ENCODE measurements at places on chromosomes 16 and 17.

GRCh38 chr16:72159386-72159785, 12.6 kb downstream of the PMFBP1 start:
- H3K4me1 ChIP-seq = peaks cover 17% of the 10 kb centered on the region
- DNase-seq = no peak
- peak overlapping the region; percentile 48 for H3K27ac ChIP-seq
- no peaks in the 10 kb centered on the region for H3K27me3 ChIP-seq

DNA sequence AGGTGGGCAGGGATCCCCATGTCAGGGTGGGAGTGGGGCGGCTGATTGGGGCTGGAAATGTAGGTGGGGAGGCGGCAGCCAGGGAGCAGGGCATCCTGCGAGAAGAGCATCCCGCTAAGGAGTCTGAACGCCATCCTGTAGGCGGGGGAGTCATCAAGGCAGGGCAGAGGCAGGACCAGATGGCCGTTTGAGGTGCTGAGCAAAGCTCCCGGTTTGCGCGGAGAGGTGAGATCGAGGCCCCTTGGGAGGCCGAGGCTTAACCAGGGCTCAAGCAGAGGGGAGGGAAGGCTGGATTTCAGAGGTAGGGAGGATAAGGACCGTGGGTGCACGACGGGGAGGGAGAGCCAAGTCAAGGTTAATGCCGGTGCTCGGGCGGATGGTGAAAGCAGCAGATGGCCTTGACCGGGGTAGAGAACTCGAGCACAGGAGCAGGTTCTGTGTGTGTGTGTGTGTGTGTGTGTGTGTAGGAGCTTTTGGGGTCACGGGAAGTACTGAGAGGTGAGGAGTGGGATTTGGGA, 472 bp upstream of the NME2 start:
- H3K4me1 ChIP-seq = peaks cover 16% of the 10 kb centered on the region
- peak; percentile 45 for DNase-seq
- H3K4me3 ChIP-seq = peak overlapping the region; percentile 98
- no peaks in the 10 kb centered on the region for H3K36me3 ChIP-seq
- H3K27me3 ChIP-seq = peaks cover 9% of the 10 kb centered on the region

DNA sequence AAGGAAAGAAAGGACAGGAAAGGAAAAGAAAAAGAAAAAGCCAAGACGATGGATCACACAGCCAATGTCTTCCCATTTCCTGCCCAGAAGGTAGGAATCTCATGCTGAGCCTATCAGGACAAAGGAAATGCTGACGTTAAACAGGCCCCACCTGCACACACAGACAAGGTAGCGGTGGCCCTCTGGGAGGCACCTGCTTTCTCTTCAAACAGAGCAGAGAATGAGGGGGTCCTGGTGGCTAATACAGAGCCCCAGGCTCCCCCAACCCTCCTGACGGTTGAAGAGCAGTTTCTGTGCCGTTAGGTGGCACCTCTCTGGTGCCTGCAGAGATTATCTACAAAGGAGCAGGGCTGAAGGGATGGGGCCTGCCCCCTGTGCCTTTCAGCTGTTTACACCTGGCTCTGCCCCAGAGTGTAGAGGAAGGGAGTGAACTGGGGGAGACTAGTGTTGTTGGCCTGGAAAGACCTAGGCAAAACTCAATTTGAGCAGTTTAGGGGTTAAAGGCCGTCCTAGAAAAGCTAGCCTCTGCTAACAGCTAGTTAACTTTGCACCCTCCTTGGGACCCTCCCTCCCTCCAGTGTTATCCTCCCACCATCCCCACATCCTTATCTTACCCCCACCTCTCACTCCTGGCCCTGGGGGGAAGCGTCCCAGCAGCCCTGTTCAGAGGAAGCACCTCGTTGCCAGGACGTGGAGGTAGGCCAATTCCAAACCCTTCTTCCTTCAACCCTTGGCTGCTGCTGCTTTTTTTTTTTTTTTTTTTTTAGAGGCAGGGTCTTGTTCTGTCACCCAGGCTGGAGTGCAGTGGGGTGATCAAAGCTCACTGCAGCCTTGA, 56.3 kb downstream of the ARHGAP27 start:
- no peaks in the 10 kb centered on the region for H3K36me3 ChIP-seq
- H3K4me3 ChIP-seq = no peak overlapping the region
- no peak overlapping the region for H3K27ac ChIP-seq
- H3K4me1 ChIP-seq = peaks cover 2% of the 10 kb centered on the region
- peaks cover 4% of the 10 kb centered on the region for H3K27me3 ChIP-seq
- DNase-seq = no peak

DNA sequence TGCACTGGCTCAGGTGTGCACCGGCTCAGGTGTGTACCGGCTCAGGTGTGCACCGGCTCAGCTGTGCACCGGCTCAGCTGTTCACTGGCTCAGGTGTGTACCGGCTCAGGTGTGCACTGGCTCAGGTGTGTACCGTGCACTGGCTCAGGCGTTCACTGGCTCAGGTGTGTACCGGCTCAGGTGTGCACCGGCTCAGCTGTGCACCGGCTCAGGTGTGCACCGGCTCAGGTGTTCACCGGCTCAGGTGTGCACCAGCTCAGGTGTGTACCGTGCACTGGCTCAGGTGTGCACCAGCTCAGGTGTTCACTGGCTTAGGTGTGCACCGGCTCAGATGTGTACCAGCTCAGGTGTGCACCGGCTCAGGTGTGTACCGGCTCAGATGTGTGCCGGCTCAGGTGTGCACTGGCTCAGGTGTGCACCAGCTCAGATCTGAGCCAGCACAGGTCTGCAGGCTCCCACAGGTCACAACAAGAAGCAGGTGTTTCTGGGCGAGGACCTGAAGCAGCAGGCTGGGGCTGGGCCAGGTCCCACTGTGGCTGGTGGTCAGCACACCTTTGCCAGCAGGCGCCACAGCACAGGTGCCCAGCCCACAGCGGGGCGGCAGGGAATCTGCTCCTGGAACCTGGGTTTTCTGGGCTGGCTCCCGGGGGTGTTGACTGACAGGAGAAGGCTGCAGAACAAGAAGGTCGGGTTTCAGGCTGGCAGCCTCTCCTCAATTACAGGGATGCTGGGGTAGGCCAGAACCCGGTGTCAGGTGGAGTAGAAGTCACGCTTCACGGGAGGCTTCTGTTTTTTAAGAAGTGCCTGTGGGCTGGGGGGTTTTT, 17.2 kb downstream of the METRNL start:
- DNase-seq = no peak
- H3K27me3 ChIP-seq = peaks cover 9% of the 10 kb centered on the region
- no peak overlapping the region for H3K4me3 ChIP-seq
- no peaks in the 10 kb centered on the region for H3K36me3 ChIP-seq

DNA sequence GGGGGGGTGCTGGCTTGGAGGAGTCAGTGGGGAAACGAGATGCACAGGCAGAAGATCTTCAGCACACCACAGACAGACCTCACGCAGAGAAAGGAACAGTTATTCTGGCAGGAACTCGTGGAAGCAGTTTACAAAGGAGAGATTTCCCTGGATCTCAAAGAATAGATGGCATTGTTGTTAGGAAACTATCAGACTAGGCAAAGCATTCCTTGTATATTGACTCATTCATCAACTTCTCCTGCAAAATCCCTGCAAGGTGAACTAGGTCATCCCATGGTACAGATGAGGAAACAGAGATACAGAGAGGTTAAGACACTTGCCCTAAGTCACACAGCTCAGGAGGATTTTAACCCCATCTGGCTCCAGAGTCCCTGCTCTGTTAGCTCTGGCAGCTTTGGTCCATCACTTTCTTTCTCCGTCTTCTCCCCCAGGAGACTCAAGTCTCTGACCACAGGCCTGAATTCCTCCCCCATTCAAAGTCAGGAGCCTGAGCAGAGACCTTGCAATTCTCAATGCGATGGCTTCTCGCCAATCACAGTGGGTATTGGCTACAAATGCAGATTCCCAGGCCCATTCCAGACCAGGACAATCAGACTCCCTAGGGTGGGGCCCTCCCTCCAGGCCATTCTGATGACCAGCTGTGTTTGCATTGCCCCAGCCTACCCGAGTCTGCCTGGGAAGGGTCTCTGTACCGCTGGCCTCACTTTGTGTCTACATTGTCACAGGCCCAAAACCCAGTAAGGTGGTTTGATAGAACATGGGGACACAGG, 56.4 kb downstream of the LITAF start:
- no peak overlapping the region for H3K4me3 ChIP-seq
- no peak overlapping the region for H3K27ac ChIP-seq
- H3K27me3 ChIP-seq = peaks cover 2% of the 10 kb centered on the region
- H3K4me1 ChIP-seq = peaks cover 13% of the 10 kb centered on the region

- no peak overlapping the region for H3K27ac ChIP-seq
- H3K27me3 ChIP-seq = peaks cover 2% of the 10 kb centered on the region
- peaks cover 19% of the 10 kb centered on the region for H3K4me1 ChIP-seq
- H3K4me3 ChIP-seq = no peak overlapping the region
Measured at GRCh38 chr16:22075776-22076175, 16.6 kb upstream of the VWA3A start.

GRCh38 chr16:30758988-30759491, 2.8 kb downstream of the CFAP119 start:
- H3K4me3 ChIP-seq = no peak overlapping the region
- peaks cover 6% of the 10 kb centered on the region for H3K36me3 ChIP-seq
